ENCODE measurements at places on chromosomes 11 and 22. TPM values are rescaled to one million over a fixed set of nuclear protein-coding genes. Genes with fewer than 3 reads are reported as not detected.

The SULT4A1 gene
- total RNA-seq = not detected

The PHF21B gene
- total RNA-seq = 0.37 TPM

The OR52E8 gene
- not detected for total RNA-seq

The UPK2 gene
- not detected for total RNA-seq

The CDCA5 gene
- 2.2 TPM for total RNA-seq

The MTMR2 gene
- 4.9 TPM for total RNA-seq

The OR51B2 gene
- not detected for total RNA-seq

DNA sequence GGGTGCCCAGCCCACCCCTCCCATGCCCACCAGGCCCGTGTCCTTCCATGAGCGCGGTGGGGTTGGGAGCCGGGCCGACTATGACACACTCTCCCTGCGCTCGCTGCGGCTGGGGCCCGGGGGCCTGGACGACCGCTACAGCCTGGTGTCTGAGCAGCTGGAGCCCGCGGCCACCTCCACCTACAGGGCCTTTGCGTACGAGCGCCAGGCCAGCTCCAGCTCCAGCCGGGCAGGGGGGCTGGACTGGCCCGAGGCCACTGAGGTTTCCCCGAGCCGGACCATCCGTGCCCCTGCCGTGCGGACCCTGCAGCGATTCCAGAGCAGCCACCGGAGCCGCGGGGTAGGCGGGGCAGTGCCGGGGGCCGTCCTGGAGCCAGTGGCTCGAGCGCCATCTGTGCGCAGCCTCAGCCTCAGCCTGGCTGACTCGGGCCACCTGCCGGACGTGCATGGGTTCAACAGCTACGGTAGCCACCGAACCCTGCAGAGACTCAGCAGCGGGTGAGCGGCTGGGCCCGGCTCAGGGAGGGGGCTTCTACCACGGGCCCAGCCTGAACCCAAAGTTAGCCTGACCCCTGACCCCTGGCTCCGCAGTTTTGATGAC lies 3.0 kb downstream of the PKP3 start:
- no peak for DNase-seq

DNA sequence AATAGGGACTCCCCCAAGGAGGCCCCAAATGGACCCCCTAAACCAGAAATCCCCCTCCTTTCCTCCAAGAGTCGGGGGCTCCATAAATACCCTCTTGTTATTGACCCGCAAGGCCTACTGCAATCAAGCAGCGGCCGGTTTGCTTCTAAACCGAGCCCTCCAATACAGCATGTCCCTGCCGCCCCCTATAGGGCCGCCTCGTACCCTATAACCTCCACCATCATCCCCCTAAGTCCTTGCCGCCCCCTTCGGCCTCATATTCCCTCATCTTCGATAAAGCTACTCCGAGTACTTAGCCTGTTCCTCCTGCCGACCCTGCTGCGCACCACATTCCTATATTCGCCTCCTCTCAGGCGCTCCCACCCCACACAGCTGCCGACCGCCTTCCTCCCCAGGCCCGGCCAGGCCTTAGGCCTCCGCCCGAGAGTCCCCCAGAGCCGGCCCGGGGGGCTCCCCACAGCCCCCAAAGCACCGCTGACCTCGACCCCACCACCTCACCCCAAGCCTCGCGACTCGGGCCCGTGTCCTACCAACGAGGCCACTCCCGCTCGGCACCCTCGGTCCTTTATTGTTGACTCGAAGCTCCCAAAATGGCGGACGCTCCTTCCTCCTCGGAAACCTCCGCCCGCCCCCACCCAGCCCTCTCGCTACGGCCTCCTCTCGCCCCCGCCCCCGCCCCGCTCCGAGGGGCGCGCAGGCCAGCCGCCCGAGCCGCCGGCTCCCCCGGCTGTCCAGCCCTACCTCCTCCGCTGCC lies 430 bp downstream of the DDX6 start:
- DNase-seq = peak; percentile 88

DNA sequence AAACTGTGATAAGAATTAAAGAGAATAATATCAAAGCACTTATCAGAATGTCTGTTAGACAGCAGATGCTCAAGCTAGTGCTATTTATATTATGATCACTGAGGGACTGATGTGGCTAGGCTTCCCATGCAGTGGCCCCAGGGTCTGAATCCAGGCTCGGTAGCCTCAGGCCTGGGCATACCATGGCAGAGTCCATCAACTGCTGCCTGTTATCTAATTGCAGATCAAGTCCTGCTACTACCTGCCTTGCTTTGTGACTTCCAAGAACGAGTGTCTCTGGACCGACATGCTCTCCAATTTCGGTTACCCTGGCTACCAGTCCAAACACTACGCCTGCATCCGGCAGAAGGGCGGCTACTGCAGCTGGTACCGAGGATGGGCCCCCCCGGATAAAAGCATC lies 57.5 kb downstream of the TIMP3 start:
- DNase-seq = no peak

GRCh38 chr11:121887976-121888557 lies 227.9 kb downstream of the BLID start:
- DNase-seq = no peak

DNA sequence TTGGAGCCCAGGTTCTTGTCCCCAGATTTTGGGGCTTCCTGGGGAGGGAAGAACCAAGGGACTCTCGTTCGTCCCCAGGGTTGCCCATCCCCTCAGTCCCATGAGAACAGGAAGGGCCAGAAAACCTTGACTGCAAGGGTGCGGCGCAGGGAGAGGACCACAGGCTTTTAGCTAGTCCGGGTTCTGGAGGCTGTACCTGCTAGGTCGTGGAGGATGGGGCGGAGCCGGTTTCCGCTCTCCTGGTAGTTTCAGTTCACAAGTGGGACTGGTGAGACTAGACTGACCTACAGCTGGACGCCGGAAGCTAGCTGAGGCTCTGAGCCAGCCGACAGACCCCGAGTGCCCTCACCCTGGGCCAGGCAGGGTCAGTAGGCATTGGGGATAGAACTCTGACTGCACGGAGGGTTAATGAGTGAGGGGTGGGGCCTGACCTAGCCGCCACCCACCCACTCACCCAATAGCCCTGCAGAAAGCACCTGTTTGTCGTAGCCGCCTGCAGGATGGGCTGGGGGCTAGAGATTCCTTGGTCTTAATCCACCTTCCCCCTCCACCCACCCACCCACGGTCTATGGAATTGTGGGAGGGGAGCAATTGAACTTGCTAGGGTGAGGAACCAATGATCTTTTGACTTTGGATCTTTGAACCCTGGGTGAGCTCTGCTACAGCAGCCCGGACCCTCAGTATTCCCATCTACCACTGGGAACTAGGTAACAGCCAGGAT lies 1.5 kb downstream of the MAFF start:
- DNase-seq = peak; percentile 88

DNA sequence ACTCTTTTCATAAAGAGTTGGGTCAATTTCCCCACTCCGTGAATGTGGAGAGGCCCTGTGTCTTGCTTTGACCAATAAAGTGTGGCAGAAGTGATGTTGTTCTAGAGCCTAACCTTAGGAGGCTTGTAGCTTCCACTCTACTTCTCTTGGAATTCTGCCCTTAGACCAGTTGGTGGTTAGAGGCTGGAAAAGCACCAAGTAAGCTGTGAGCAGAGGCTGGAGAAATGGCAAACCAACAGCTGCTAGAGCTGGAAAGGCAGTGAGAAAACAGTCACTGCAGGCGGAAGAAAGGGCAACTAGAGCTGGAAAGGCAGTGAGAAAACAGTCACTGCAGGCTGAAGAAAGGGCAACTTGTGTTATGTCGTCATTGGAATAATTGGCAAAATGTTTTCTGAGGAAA lies 29.8 kb upstream of the MSANTD2 start:
- no peak for DNase-seq

GRCh38 chr11:102313238-102313940 lies 3.9 kb upstream of the BIRC3 start:
- no peak for DNase-seq

- no peak for DNase-seq
Observed at GRCh38 chr11:82671451-82671850, 62.2 kb downstream of the FAM181B start.

DNA sequence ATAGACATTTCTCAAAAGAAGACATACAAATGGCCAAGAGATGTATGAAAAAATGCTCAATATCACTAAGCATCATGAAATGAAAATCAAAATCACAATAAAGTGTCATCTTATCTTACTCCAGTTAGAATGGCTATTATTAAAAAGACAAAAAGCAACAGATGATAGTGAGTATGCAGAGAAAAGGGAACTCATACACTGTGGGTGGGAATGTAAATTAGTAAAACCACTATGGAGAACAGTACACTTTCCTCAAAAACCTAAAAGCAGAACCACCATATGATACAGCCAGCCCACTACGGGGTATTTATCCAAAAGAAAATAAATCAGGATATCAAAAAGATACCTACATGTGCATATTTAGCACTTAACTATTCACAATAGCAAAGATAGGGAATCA lies 700.0 kb upstream of the ANO5 start:
- DNase-seq = no peak

GRCh38 chr22:30781271-30781875 lies 86.7 kb downstream of the OSBP2 start:
- DNase-seq = no peak

DNA sequence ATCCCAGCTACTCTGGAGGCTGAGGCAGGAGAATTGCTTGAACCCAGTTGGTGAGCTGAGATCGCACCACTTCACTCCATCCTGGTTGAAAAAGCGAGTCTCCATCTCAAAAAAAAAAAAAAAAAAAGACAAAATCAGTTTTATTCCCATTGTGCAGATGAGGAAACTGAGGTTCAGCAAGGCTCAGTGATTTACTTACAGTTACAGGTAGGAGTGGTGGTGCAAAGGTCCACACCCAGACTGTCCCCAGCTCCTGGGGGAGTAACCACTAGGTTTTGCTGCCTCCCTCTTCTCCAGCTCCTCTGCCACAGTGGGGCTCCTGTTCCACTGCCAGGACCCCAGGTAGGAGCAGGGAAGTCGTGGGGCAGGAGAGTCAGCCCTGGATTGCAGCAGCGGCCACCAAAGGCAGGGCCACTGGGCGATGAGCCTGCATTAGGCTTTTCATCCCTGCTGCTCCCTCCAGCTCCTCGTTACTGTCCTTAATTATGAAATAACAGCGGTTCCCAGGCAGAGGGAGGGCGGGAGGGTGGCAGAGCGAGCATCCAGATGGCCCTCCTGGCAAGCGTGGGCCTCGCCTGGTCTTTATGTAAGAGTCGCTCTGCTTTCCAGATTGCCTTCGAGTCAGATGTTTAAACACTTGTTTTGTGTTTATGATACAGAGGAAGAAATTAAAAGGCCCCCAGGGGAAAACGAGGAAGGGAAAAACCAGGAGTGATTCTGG lies 15.5 kb upstream of the RASD2 start:
- peak; percentile 83 for DNase-seq

- DNase-seq = no peak
Observed at GRCh38 chr22:31211482-31211861, 626 bp upstream of the LIMK2 start.

- no peak for DNase-seq
Observed at GRCh38 chr22:19146215-19146968, 1.9 kb upstream of the ESS2 start.

- peak; percentile 70 for DNase-seq
Observed at GRCh38 chr11:7892840-7893254, 38.2 kb downstream of the OR10A6 start.

DNA sequence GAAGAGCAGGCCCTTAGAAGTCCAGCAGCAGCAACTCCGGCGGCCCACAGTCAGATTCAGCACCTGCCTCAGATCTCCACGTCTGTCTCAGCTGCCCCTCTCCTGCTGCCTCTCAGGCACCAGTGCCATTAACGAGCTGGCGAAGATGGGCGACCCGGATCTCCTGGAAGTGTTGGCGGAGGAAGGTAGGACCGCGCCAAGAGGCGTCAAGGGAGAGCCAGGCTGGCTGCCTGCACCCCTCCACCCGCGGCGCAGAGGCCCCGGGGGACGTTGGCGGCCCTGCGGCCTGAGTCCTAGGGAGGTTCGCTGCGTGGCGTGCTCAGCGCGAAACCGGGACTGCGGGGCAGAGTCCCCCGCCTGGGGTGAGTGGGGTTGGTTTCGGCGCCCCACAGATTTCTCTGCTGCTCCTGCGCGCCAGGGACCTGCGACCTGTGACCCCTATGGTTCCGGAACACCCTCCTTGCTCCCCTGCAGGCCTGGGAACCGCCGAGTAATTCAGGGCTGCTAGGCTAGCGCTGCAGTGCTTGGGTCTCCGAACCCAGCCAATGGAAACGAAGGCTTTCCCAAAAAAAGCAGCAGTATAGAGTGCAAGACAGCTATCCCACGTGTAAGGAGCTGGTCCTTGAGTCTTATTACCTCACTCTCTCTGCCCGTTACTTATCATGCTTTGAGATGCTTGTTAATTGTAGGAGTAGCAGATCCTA lies 615 bp downstream of the ANO5 start:
- DNase-seq = peak; percentile 59

GRCh38 chr11:78428266-78428636 lies 10.6 kb upstream of the GAB2 start:
- no peak for DNase-seq

DNA sequence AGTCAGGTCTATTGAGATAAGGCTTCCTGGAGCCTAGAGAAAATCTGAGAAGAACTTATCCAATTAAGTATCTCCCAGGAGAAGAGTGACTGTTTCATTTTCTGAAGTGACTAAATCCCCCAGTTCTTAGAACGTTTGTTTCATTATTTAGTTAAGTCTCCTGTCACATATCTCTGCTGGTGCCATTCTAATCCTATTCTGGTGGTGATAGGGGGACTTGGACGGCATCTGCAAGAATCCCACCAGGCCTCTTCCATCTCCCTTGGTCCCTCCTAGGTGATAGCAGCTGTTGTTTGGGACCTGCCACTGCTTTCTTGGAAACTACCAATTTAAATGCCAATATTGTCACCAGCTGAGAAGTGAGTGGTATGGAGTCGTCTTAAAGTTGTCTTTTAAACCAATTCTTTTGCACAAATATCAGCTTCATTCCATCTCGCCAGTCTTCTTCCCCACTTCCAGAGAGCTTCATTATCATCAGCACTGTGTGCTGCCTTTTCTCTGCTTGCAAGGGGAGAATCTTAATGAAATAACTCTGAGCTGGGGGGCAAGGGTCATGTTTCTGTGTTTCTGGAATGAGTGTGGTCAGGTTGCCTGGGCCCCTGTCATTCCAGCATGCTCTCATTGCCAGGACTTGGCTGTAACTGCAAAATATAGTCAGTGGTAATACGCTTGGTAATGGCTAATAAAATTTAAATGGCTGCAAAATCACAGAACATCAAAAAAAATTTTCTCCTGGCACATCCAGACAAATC lies 104.8 kb downstream of the LDLRAD3 start:
- no peak for DNase-seq

- peak; percentile 76 for DNase-seq
Observed at GRCh38 chr11:67371189-67371910, 2.0 kb downstream of the CLCF1 start.

Data from stomach (tissue), 19 donors.